ENCODE measurements at places on chromosomes 2 and 18.

DNA sequence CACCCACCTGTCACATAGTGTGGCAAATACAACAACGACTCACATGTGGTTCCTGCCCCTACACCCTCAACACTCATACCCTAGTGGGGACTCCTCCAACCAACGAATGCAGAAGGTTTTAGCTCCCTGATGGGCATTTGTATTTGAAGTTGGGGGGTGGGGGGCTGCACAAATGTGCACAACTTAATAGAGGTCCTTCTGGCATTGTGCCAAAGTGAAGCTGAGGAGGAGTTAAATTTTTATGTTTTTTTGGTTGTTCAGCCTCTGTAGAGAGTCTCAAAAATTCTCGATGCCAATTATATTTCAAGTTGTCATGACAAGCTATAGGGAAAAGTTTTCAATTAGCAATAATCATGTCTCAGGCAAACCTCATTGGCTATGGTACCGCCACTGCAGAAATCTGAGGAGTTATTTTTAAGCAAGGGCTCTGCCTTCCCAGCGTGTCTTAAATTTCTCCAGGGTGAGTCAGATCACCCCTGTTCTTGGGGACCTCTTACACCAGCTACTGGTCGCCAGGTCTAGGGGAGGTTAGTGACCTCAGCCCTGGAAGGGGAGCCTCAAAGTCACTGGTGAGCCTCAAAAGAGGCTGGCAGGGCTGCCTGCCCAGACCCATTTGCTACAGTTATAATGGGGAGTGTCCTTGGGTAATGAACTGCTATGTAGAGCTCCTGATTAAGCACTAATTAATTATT, 102.7 kb upstream of the TAF1B start:
- DNase-seq, result no peak

DNA sequence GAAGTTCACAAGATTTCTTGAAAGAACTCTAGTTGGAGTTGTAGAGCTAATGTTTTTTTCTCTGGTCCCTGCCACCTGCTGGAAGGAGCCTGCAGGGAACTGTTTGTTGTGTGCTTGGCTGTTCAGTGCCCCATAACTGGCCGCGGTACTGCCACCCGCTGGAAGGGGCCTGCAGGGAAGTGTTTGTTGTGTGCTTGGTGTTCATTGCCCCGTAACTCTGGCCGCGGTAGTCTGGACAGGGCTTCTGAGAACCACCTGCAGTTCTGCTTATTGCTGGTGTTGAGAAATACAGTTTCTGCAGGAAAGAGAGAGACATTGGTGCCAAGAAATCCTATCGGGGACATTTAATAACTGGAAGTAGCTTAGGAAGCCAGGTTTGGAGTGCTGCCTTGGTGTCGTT, 58.1 kb downstream of the AGAP1 start:
- peak; percentile 32 for DNase-seq

- DNase-seq, result peak; percentile 46
These were observed 80.7 kb upstream of the MEX3C start for GRCh38 chr18:51278045-51278649.

DNA sequence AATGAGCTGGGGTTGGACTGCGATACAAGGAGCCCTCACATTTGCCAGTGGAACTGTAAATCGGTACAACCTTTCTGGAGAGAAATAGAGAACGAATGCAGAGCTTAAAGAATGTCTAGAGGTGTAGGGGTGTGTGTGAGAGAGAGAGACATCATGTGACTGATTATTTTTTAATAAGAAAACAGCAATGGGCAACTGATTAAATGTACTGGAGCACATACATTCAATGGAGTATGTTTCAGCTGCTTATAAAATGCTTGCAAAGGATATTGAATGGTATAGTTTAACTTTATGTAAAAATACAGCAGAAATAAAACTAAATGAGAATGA, 391 bp upstream of the TMEM17 start:
- DNase-seq, result no peak

- no peak for DNase-seq
These were observed 86.4 kb upstream of the HK2 start for GRCh38 chr2:74747411-74748080.

DNA sequence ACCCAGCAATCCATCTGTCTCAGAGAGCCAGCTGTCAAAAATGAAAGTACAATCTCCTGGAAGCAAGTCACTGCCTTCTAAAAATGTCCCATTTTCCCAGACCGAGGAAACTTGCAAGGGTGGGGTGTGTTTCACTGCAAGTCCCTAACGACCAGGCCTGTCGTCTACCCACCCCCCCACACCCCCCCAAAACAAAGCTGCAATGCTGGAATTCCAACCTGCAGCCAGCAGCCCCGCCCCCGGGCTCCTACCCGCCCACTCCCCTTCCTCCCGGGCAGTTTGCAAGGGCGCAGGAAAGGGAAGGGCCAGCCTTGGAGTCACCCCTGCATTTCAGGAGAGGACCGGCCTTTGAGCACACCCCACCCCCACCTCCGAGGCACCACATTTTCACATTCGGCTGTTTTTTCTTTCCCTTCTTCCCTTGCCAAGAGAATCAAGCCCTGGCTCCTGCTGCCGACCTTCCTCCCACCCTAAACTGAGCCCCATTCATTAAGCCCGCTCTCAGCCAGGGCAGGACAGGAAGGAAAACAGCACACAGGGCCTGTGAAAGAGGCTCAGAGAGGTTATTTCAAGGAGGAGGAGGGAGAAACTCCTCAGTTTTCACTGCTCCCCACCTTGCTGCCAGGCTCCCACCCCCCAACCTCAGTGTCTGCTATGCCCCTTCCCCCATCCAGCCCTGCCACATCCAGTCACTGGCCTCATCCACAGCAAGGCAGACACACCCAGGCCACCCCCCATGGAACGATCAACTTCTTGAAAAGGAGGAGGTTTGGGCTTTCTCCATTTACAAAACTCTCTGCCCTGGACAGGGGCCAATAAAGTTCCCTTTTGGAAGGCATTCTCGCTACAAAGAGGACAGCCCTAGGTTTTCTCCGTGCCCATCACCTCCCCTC, 11.3 kb downstream of the SMAD7 start:
- no peak for DNase-seq

- peak; percentile 53 for DNase-seq
These were observed 18.5 kb upstream of the CCDC93 start for GRCh38 chr2:118032169-118033013.

- DNase-seq, result no peak
These were observed 80.7 kb upstream of the STON1 start for GRCh38 chr2:48449073-48449840.

DNA sequence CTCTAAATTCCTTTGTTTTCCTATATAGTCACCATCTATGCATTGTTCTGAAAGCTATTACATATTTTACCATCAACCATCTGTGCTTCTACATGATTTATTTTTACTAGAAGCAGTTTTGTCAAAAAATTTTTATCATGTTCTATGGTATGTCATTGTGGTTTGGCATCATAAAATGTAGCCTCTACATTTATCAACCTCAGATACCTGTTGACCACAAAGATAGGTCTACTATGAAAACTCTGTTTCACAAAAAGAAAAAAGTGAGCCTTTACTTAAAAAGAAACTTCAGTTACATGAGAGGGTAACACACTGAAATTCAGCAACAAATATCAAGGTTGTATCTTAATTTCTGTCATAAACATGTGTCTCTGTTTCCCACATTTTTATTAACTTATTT, 3.7 kb downstream of the BCL2 start:
- DNase-seq, result no peak

GRCh38 chr2:219576505-219577388, 4.6 kb downstream of the INHA start:
- DNase-seq, result peak; percentile 32

- no peak for DNase-seq
These were observed 14.8 kb downstream of the ASPRV1 start for GRCh38 chr2:69946351-69947324.

- DNase-seq, result no peak
These were observed 79.5 kb downstream of the TMEM163 start for GRCh38 chr2:134639265-134639664.

DNA sequence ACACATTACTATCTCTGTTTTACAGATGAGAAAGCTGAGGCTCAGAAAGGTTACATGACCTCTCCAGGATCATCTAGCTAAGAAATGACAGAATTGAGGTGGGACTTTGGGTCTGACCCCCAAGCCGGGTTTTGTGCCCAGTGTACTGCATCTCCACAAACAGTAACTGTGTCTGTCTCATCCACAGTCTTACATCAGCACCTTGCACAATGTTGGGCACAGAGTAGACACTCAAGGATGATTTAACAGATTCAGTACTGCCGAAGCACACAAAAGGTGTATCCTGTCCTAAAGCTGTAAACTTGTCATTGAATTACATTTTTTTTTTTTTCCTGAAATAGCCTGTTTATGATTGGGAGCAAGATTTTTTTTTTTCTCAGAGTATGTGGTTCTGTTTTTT, 84.8 kb downstream of the ADCYAP1 start:
- DNase-seq, result no peak

GRCh38 chr18:35408843-35409261, 31.7 kb upstream of the ZNF396 start:
- DNase-seq, result no peak

DNA sequence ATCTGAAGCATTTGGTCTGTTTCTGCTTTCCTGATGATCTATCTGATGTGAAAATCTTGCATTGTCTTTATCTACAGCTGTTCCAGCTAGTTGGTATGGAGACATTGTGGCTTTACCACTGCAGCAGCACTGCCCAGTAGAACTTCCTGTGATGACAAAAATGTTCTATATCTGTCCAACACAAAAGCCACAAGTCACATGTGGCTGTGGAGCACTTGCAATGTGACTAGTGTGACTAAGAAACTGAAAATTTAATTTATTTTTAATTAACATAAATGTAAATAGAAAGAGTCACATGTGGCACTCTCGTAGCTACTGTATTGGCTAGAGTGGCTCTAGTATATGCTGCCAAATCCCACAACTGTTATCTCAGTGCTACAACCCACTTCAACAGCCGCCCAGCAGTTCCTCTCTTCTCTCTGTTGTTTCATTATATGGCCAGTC, 425.7 kb downstream of the SETBP1 start:
- DNase-seq, result no peak

DNA sequence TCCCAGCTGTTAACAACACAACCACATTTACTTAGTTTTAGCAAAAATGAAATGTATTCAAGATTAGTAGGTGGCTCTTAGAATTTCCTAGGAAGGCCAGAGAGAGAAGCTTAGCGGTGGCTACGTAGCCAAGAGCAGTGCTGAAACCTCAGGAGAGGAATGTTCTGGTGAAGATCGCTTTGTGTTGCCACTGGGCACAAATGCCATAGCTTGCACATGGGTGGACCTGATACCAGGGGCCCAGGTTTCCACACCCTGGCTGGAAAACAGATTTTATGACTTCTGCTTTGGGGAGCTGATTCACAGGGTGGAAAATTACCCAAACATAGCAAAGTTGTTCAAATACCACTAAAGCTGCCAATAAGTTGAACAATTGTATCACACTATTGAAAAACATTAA, 43.4 kb downstream of the THUMPD2 start:
- no peak for DNase-seq

DNA sequence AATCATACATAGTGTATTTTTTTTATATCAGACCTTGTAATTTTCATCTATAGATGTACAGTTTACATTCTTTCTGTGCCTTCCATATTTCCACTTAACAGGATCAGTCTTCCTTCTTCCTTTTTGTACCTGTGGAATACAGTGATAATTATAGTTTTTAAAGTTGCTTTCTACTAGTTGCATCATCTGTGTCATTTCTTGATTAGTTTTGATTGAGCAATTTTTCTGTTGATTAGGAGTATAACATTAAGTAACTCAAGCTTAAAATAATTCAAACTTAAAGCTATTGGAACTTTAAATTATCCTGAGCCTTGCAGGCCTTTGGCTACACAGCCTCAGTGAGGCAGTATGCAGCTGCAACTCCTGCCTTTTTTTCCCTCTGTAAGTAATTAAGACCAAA, 57.4 kb downstream of the NEURL3 start:
- DNase-seq, result no peak

- DNase-seq, result no peak
These were observed 1.9 kb downstream of the CMPK2 start for GRCh38 chr2:6863792-6864191.

Data from K562 (cell line).